ENCODE measurements at places on chromosomes 2 and 18. TPM values are rescaled to one million over a fixed set of nuclear protein-coding genes. Genes with fewer than 3 reads are reported as not detected.
A peak's percentile ranks its signal among the peaks of the same experiment; 100 is the strongest.

The SMYD1 gene
- total RNA-seq, result not detected

The CSRNP3 gene
- 0.26 TPM for total RNA-seq

The SPEG gene
- 1.8 TPM for total RNA-seq

GRCh38 chr18:46310258-46310657 lies 206.1 kb downstream of the HAUS1 start:
- peak; percentile 68 for DNase-seq

DNA sequence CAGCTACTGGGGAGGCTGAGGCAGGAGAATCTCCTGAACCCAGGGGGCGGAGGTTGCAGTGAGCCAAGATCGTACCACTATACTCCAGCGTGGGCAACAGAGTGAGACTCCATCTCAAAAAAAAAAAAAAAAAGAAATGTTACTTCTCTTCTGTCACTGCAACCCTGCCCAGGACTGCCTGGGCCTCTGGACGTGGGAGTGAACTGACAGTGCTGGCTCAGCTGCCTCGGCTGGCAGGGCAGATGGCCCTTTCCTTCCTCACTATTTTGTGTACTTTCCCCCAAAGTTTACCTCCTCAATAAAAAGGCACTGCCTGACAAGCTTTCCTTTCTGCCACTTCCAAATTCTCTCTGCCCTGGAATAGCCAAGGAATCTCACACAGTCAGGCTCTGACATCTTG lies 12.5 kb upstream of the GPR155 start:
- DNase-seq, result no peak

- no peak for DNase-seq
These were observed 41.5 kb downstream of the CHN1 start for GRCh38 chr2:174963437-174964400.

- DNase-seq, result no peak
These were observed 93.3 kb downstream of the COLEC12 start for GRCh38 chr18:407191-407590.

- peak; percentile 91 for DNase-seq
These were observed 73.6 kb downstream of the CYBRD1 start for GRCh38 chr2:171595896-171596295.

DNA sequence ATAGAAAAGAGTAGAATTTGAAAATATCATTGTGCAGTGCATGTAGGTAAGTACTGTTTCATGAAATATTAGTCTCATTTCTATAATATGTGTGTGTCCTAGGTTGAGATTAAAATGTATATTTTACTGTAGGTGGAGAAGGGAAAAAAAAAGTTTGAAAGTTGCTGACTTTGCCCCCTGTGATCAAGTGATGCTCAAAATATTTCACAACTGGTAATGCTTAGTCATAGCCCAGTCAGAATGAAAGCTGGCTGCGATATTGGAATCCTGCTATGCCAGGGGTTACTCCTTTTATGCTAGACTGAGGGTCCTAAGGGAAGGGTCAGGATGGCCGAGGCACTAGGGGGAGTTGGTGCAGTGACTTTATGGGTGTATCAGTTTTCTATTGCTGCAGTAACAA lies 19.5 kb upstream of the CFAP36 start:
- DNase-seq, result peak; percentile 71

- no peak for DNase-seq
These were observed 6.3 kb upstream of the RMDN2 start for GRCh38 chr2:37918742-37919186.

GRCh38 chr18:31143025-31143424 lies 19.6 kb downstream of the DSC1 start:
- peak; percentile 40 for DNase-seq

DNA sequence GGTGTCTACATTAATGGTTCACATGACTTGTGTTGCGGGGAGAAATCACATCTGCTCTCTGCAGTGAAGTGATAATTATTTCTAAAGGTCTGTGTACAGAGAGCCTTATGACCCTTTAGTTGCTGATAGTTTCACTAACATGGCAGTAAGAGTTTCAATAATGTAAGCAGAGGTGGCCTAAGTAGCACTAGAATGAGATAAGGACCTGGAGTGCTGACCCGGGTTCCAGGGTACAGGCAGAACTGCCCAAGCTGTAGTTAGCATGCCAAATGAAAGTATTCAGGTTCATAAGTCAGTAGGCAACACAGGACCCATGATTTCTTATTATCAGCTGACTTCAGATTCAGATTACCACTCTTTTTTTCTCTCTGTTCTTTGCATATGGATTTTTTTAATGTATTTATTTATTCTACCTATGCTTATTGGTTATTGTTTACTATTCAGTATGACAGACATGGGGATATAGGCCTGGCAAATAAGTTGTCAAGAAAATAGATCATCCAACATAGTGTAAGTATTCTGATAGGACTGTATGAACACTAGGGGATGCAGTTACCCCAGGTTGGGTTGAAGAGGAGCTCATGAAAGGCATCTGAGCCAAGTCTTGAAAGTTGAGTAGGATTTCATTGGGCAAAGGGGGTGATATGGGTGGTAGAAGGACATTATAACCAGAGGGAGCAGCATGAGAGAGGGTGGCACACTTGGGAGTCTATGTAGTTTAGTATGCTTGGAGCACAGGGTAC lies 105.2 kb downstream of the CCDC85A start:
- DNase-seq, result no peak

- no peak for DNase-seq
These were observed 13.9 kb downstream of the LRP2 start for GRCh38 chr2:169348321-169349024.

DNA sequence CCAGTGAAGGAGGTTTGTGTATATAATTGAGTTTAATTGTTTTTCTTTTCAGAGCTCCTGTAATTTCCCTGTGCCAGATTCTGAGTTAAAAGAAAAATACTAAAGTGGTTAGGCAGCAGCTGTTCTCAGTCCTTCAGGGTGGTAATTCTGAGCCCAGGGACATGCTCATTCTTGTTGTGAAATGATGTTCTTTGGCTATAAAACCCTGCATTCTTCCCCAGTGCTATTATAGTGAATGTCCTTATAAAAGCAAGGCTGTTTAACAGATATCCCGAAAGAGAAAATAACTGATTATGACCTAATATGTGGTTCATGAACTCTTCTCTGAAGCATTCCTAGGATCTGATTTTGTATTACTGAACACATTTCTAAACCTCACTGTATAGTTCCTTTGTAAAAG lies 34.0 kb downstream of the ADAM23 start:
- peak; percentile 47 for DNase-seq

GRCh38 chr2:116489292-116489691 lies 1325.2 kb upstream of the DDX18 start:
- DNase-seq, result no peak

GRCh38 chr2:183927406-183928325 lies 670.7 kb upstream of the ZNF804A start:
- DNase-seq, result no peak

DNA sequence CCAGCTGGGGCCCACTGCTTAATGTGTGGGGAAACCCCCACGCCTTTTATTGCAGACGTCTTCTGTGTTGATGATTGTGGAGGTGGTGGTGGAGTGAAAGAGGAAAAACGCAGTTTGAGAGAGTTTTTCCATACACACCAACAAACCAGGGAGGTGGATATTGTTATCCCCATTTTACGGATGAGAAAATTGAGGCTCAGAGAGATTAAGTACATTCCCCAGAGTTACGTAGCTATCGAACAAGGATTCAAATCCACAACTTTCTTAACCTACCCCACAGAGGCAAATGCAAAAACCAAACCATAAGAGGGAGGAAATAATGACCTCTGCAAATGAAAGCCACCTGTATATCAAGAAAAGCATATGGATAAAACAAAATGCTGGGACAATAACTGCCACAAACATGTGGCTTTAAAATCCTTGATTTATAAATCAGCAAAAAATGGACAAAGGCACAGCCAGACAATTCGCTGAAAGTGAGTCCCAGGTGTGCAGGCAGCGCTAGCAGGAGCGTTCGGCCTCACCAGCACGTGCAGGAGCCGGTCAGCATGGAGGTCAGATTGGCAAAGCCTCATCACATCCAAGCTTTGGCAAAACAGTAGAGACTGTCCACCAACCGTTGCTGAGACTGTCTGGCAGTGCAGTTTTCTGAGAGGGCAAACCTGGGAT lies 12.6 kb upstream of the RAB17 start:
- no peak for DNase-seq
